Osteoblast (primary cell): ENCODE measurements at places on chromosomes 1 and 21. TPM values are rescaled to one million over a fixed set of nuclear protein-coding genes. Genes with fewer than 3 reads are reported as not detected.

Gene DEDD
- 36.6 and 41.0 TPM in 2 replicates for total RNA-seq

Gene HTR6
- total RNA-seq = under 0.01 TPM in 1 of 2 replicates, not detected in the other

Gene SCAMP3
- 35.9 and 41.3 TPM in 2 replicates for total RNA-seq

Gene RPE65
- not detected in 2 replicates for total RNA-seq

Gene ASAP3
- 107 and 119 TPM in 2 replicates for total RNA-seq

- no peaks in the 10 kb centered on the region for H3K4me1 ChIP-seq
- no peaks in the 10 kb centered on the region for H3K36me3 ChIP-seq
- H3K27ac ChIP-seq = no peak overlapping the region
- no peaks in the 10 kb centered on the region for H3K27me3 ChIP-seq
Observed at GRCh38 chr1:18581420-18581880, 49.2 kb upstream of the PAX7 start.

DNA sequence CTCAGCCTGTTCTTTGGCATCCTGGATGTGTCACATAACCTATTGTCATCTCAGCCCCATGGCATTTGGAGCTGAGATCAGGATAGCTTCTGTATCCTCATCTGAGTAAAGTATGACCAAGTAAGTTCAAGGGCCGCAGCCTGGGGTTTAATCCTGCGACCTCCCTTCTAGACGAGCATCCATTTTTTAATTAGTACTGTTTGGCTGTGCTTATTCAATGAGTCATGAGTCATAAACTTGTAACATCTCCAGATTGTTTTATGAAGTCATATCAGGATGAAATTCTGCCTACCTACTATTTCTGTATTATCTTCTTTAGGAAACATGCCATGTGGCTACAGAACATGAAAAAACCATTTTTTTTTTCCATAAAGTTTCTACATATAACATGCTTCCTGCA is 119.1 kb downstream of the ERG start:
- no peaks in the 10 kb centered on the region for H3K4me1 ChIP-seq
- DNase-seq = peak; percentile 11
- no peak overlapping the region for H3K27ac ChIP-seq

- no peak overlapping the region for H3K27ac ChIP-seq
- H3K4me3 ChIP-seq = no peak overlapping the region
- peaks cover 21% of the 10 kb centered on the region for H3K27me3 ChIP-seq
- no peaks in the 10 kb centered on the region for H3K4me1 ChIP-seq
- no peaks in the 10 kb centered on the region for H3K36me3 ChIP-seq
Observed at GRCh38 chr1:201358596-201358995, 18.9 kb downstream of the TNNT2 start.

GRCh38 chr1:196399713-196400112 is 208.5 kb downstream of the KCNT2 start:
- H3K4me3 ChIP-seq = no peak overlapping the region
- DNase-seq = no peak
- no peak overlapping the region for H3K27ac ChIP-seq
- H3K4me1 ChIP-seq = peaks cover 14% of the 10 kb centered on the region
- no peaks in the 10 kb centered on the region for H3K36me3 ChIP-seq

GRCh38 chr1:31910933-31911332 is 27.2 kb downstream of the PTP4A2 start:
- H3K4me1 ChIP-seq = no peaks in the 10 kb centered on the region
- H3K27me3 ChIP-seq = no peaks in the 10 kb centered on the region
- DNase-seq = no peak

GRCh38 chr1:167428395-167428794 is 89.9 kb downstream of the CD247 start:
- DNase-seq = no peak
- no peaks in the 10 kb centered on the region for H3K36me3 ChIP-seq
- H3K4me3 ChIP-seq = no peak overlapping the region
- H3K4me1 ChIP-seq = no peaks in the 10 kb centered on the region

- H3K4me3 ChIP-seq = no peak overlapping the region
- H3K4me1 ChIP-seq = peaks cover 60% of the 10 kb centered on the region
- DNase-seq = no peak
- H3K27me3 ChIP-seq = no peaks in the 10 kb centered on the region
Observed at GRCh38 chr21:35575280-35575915, 484.9 kb downstream of the SETD4 start.

GRCh38 chr1:205284420-205285144 is 37.0 kb downstream of the NUAK2 start:
- peak; percentile 96 for DNase-seq
- peaks cover 47% of the 10 kb centered on the region for H3K4me1 ChIP-seq
- no peak overlapping the region for H3K4me3 ChIP-seq
- H3K27me3 ChIP-seq = no peaks in the 10 kb centered on the region
- H3K36me3 ChIP-seq = no peaks in the 10 kb centered on the region

DNA sequence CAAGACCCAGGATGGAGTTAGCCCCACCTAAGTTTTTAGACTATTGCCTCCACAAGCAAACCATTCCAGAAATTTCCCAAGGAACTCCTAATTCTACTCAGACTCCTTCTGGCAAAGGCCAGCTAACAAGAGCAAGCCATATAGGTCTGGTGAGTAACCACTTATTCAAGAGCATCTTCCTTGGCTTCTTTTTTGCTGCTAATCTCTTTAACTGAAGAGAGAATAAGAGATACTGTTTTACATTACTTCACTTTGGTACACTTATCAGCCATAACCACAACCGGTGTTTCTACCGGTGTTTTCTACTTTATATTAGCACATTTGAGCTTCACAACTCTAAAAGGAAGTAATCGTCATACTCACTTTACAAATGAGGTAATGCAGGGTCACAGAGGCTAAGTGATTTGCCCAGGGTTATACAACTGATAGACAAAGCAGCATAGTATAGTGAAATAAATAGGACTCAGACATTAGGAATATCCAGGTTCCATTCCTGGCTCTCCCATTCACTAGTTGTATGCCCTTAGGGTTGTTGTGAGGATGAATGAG is 1.7 kb upstream of the EPS15 start:
- H3K4me1 ChIP-seq = peaks cover 29% of the 10 kb centered on the region
- no peaks in the 10 kb centered on the region for H3K27me3 ChIP-seq
- DNase-seq = peak; percentile 84
- H3K4me3 ChIP-seq = no peak overlapping the region
- H3K36me3 ChIP-seq = no peaks in the 10 kb centered on the region

- no peak overlapping the region for H3K27ac ChIP-seq
- peaks cover 16% of the 10 kb centered on the region for H3K27me3 ChIP-seq
- H3K4me1 ChIP-seq = peaks cover 6% of the 10 kb centered on the region
- DNase-seq = peak; percentile 72
Observed at GRCh38 chr1:159946242-159947187, 1.1 kb upstream of the IGSF9 start.

DNA sequence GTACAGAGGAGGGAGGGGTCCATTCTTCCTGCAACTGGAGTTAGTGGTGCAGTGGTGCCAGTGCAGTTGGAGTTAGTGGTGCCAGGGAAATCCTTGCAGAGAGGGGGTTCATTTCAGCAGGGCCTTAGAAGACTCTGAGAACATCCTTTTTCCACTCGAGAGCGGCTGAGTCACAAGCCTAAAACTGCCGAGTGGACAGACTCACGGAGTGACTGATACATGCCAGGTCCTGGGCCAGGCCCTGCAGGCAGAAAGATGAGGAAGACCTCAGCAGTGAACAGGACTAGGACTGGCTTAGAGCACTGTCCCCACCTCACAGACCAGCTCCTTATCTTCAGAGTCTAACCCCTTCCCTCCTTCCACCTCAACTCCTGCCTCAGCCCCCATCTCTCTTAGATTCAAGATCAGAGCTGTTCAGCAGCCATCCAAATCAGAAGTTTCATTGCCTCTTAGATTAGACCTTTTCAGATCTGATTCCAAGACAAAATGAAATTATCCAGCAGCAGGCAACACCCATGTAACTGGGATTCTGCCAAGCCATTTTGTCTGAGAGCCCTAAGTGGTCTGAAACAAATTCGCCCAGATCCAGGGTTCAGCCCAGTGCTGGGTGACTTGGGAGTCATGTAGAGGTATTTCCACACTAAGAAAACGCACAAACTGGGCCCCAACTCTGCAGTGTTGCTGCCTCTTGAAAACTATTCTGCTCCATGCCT is 12.7 kb upstream of the IKBKE start:
- no peak overlapping the region for H3K4me3 ChIP-seq
- no peak for DNase-seq
- no peak overlapping the region for H3K27ac ChIP-seq
- peaks cover 58% of the 10 kb centered on the region for H3K36me3 ChIP-seq
